CD4-positive, alpha-beta T cell treated with Interleukin-17A for 1 hour (primary cell): ENCODE measurements at places on chromosomes 1 and 21.

GRCh38 chr21:44927587-44928461, 7.1 kb upstream of the ITGB2 start:
- peak; percentile 88 for DNase-seq

DNA sequence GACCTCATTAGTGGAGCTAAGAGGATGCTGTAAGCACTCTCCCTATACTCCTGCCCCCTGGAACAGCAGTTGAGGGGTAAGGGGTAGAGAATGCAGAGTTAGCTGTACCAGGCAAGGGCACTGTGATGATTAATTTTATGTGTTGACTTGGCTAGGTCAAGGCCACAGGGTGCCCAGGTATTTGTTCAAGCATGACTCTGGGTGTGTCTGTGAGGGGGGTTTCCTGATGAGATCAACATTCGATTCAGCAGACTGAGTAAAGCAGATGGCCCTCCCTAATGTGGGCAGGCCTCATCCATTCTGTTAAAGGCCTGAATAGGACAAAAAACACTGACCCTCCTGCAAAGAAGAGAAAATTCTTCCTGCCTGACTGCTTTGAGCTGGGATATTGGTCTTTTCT, 110.8 kb downstream of the KCND3 start:
- no peak for DNase-seq

DNA sequence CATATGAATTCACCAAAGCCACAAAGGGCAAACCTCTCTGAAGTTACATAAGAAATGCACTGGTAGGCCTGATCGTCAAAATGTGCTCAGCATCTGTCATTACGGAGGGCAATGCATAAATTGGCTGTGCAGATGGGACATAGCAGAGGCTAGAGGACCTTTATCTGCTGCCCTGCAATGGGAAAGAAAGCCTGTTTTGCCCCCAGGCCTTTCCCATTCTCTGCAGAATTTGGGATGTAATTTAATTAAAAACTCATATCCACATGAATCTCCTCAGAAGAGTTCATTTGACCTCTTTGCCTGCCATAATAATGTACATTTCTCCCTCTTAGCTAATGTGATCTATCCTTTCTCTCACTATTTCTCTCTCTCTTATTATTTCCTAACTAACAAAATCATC, 158.1 kb downstream of the ZP4 start:
- no peak for DNase-seq

- no peak for DNase-seq
Observed at GRCh38 chr21:25760061-25760460, 25.3 kb downstream of the GABPA start.

- no peak for DNase-seq
Observed at GRCh38 chr1:76905876-76906595, 38.8 kb downstream of the ST6GALNAC5 start.
